CD8-positive, alpha-beta T cell (primary cell): ENCODE measurements at places on chromosomes 1 and 21.

DNA sequence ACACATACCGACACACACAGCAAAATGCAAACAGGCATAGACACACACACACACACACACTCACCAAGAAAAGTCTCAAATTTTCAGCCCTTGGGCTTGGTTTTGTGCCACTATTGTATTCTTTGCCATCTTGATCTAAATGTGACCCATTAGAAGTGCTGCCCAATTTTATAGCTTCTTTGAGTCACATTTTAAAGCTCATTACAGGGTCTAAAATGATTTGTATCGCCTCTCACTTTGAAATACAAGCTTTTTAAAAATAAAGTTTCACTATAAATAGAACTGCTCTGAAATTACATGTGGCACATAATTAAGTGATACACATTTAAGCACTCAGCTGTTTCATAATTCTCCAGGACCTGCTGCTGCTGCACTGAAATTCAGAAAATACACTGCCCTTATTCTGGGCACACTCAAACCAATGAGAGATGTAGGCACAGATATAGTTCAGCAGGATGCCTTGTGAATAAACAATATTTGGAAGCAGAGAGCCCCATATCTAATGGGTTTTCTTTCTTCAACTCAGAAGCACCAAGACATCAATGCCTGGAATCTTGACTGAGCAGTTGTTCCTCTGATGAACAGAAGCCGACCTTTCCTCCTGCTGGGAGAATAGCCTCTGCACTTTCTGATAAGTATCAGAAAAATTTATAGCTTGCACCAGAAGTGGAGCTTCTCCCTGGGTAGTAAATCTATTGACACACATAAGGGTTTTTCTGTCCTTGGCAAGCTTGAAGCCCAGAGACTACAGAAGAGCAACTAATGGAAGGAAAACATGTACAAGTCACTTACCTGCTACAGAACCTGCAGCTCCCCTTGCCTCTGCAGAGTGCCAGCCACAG is 37.0 kb upstream of the PLPPR4 start:
- DNase-seq = no peak

GRCh38 chr1:94486990-94487389 is 54.6 kb downstream of the F3 start:
- DNase-seq = no peak

- no peak for DNase-seq
Measured at GRCh38 chr1:20237646-20238045, 51.3 kb upstream of the PLA2G2C start.

- no peak for DNase-seq
Measured at GRCh38 chr1:2352341-2352896, 38.9 kb downstream of the MORN1 start.

DNA sequence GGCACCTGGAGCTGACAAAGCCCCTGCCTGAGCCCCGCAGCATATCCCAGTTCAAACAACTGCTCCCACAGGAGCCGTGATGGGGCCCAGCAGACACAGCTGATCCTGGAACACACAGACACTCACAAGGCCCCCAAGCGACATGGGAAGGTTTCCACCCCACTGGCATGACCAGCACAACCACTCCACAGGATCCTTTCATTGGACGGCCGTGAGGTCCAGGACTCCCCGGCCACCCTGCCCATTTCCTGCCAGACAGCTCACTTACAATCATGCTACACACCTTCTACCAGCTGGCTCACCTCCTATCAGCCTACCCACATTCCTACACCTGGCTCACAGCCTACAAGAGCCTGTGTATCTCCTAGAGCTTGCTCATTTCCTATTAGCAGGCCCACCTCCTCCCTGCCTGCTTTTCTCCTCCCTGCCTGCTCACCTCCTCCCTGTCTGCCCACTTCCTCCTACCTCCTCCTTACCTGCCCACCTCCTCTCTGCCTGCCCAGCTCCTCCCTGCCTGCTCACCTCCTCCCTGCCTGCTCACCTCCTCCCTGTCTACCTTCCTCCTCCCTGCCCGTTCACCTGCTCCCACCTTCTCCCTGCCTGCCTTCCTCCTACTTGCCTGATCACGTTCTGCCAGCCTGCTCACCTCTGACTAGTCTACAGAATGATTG is 73.9 kb downstream of the MATN1 start:
- no peak for DNase-seq

DNA sequence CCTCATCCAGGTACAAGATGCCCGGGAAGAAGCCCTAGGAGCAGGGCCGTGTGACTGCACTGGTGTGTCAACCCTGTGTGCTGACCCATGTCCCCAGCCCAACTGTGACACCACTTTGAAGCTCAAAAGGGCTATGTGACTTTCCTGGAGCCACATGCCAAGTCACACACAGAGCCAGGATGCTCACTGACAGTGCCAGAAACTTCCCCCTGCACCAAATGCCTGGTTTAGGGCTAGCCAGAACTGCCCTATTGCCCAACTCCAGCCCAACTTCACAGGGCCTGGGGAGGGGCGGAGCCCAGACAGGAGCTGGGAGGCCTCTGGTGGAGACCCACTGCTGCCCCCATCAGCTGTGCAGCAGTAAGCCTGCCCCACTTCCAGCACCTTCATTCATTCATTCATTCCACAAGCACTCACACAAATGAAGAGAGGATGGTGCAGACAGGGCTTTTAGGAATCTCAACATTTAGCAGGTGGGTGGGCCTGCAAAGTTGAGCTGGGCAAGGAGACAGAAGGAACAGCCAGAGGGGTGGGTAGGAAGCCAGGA is 36.7 kb downstream of the KCNQ4 start:
- no peak for DNase-seq

GRCh38 chr1:208409176-208409575 is 165.0 kb upstream of the PLXNA2 start:
- no peak for DNase-seq
